ENCODE measurements at places on chromosomes 6 and 20.

DNA sequence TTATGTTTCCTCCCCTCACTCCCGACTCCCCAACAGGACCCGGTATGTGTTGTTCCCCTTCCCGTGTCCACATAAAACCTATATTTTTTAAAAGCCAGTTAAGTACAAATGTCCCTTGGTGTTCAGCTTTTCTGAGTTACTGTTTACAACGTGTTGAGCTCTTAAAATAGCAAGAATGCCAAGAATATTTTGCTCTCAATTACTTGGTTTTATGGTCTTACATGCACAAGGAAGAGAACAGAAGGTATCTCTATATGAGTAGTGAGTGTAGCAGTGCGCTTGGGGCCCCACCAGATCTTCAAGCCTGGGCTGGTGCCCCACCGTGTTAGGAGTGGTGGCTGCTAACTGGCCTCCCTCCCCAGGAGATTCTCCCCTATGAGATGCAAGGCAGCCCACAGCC, 75.3 kb downstream of the RIN2 start:
- DNase-seq = no peak

DNA sequence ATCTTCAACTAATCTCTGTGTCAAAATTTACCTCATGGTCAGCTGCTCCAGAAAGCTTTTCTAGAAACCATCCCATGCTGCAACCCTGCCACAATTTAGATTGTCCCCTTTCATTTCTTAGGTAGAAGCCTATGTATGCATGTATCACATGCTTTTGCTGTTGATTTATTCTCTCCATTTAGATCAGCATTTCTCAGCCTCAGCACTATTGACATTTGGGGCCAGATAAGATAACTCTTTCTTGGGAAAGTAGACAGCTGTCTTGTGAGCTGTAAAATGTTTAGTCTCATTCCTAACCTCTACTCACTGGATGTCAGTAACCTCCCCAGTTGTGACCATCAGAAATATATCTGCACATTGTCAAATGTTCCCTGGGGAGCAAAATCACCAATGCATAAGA, 99.0 kb downstream of the PLCB1 start:
- DNase-seq = no peak

GRCh38 chr6:27492631-27493190, 19.8 kb upstream of the ZNF184 start:
- no peak for DNase-seq

DNA sequence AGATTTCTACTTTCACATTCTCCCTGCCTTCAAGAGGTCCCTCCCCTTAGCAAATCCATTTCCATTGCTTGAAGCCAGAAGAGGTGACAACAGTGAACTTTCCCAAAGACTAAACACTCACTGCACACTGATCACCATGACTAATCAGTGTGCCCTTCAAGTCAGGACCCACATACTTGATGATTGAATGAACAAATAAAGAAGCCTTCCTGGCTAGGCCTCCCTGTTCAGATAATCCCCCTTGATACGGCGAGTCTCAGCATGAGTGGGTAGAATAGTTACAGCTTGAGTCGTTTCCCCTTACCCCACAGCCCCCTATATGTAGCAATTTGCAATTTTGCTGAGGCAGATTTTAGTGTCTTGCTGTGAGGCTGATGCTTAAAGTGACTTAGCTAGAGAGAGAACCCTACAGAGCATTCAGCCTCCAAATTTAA, 102.2 kb downstream of the UNC5CL start:
- DNase-seq = no peak

DNA sequence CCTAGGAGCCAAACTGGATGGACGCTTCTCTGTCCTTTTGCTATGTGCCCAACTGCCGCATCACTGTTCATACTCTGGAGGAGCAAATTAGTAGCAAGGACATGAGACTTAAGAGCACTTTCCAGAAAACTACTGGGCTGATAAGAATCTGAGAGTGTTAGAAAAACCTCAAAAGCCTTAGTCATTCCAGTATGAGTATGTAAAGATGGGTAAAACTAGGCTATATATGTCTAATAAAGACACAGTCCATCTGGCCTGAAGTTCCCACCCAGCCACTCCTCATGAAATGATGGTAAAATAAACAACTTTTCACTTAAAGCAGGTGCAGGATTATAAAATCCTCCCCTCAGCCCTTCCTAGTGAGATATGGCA, 30.6 kb downstream of the SHLD1 start:
- DNase-seq = no peak

- no peak for DNase-seq
Measured at GRCh38 chr6:106637717-106638341, 8.5 kb downstream of the QRSL1 start.

GRCh38 chr20:49872056-49872455, 43.3 kb downstream of the SPATA2 start:
- no peak for DNase-seq

- DNase-seq = no peak
Measured at GRCh38 chr6:130932438-130932837, 105.2 kb downstream of the SMLR1 start.

GRCh38 chr6:42090819-42091717, 40.7 kb downstream of the TAF8 start:
- no peak for DNase-seq

- DNase-seq = no peak
Measured at GRCh38 chr6:134272374-134272773, 45.5 kb downstream of the SGK1 start.

DNA sequence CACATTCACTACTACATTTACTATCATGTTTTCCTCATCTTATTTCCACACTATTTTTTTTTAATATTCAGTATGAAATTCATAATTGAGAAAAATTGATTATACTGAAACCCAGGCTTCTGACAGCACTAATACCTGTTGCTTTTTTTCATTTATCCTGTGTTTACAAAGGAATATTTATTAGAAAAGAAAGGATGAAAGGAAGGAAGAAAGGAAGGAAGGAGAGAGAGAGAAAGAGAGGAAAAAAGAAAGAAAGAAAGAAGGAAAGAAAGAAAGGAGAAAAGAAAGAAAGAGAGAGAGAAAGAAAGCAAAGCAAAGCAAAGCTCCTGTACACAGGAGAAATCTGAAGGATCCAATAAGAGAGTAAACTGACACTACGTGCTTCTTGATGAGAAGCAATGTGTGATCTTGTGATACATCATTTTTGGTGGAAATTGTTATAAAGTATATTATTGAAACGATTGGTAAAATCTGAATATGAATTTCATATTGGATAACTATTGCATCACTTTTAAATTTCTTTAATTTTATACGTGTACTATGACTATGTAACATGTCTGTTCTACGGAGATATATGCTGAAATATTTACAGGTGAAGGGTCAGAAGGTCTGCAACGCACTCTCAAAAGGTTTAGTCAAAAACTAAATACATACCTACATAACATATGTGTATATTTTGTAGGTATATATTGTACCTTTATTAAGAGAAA, 43.9 kb downstream of the DEFB114 start:
- no peak for DNase-seq

- no peak for DNase-seq
Measured at GRCh38 chr6:18632670-18633410, 245.7 kb downstream of the RNF144B start.

GRCh38 chr6:106488494-106489370, 128.2 kb downstream of the CRYBG1 start:
- no peak for DNase-seq

- no peak for DNase-seq
Measured at GRCh38 chr6:131070061-131070460, 7.0 kb upstream of the EPB41L2 start.

DNA sequence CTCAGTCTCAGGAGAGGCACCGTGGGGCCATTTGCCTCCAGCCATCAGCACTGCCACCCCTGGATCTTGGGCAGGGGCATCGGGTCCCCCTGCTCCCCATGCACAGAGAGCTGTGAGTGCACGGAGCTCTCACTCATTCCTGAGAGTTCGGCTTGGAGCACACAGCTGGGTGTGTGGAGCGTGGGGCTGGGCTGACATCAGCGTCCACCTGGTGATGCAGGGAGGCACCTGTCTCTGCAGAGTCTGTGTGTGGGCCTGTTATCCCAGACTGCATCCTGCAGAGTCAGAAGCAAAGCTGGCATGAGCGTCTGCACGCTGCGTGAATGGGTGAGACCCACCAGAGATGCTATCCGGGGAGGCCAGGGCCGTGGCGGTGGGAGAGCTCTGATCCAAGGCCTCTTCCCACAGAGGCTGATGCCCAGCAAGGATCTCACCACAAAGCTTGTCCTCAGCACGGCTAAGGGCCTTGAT, 248.8 kb upstream of the AFDN start:
- DNase-seq = no peak

- DNase-seq = no peak
Measured at GRCh38 chr6:89110284-89110683, 7.6 kb downstream of the SRSF12 start.

GRCh38 chr20:8121666-8122065, 10.4 kb upstream of the PLCB1 start:
- DNase-seq = no peak

DNA sequence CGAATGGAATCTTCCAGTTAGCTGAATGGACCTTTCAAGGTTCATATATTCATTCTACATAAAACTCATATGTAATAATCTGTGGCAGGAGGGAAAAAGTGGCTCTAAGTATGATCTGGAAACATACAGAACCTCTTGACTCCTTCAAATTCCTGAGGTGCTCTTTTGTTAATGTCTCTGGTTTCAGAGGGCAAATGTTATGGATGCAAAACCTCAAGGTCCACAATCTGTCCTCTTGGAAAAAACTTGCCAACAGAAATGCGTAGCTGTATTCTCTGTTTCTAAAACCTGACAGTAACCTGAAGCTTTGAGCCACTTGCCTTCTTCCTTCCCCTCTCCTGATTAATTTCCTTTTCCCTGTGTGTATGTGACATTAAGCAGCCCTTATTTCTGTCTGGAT, 80.9 kb upstream of the SUPT3H start:
- DNase-seq = no peak

GRCh38 chr6:22145376-22145775, 151.5 kb downstream of the PRL start:
- DNase-seq = no peak

- no peak for DNase-seq
Measured at GRCh38 chr6:125379174-125379573, 77.4 kb upstream of the HDDC2 start.

- no peak for DNase-seq
Measured at GRCh38 chr20:58511861-58512260, 3.3 kb downstream of the APCDD1L start.

Measured in activated gamma-delta T cell (primary cell).